ENCODE measurements at places on chromosomes 11 and 22.

- DNase-seq = peak; percentile 53
Observed at GRCh38 chr22:29394931-29395581, 6.7 kb upstream of the AP1B1 start.

DNA sequence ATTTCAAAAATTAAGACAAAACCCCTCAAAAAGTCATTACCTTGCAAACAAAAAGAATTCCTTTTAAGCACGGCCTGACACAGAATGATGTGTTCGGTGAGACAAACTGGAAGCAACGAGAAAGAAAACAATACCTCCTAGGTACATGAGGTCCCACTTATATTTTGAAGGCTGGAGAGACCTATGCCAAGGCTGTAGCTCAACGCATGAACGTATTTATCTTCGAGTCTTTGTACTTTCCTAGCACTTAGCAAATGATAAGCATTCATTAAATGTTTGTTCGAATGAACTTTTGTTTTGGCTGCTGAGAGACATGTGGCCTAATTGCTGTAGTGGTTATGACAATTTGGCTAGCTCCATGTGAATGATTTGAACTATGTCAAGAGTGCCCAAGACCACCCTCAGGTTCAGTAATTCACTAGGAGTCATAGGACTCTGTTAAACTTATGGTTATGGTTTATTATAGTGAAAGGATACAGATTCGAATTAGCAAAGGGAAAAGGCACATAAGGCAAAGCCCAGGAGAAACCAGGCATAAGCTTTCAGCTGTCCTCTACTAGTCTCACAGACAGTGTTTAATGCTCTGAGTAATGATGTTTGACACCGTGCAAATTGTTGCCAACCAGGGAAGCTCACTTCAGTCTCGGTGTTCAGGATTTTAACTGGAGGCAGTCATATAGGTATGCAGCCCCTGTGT, 26.0 kb upstream of the HORMAD2 start:
- DNase-seq = no peak

- DNase-seq = no peak
Observed at GRCh38 chr11:82901922-82902485, 468 bp downstream of the DDIAS start.

- DNase-seq = no peak
Observed at GRCh38 chr11:76181371-76181770, 24.9 kb downstream of the WNT11 start.

GRCh38 chr11:115605871-115606497, 101.8 kb upstream of the CADM1 start:
- DNase-seq = no peak

DNA sequence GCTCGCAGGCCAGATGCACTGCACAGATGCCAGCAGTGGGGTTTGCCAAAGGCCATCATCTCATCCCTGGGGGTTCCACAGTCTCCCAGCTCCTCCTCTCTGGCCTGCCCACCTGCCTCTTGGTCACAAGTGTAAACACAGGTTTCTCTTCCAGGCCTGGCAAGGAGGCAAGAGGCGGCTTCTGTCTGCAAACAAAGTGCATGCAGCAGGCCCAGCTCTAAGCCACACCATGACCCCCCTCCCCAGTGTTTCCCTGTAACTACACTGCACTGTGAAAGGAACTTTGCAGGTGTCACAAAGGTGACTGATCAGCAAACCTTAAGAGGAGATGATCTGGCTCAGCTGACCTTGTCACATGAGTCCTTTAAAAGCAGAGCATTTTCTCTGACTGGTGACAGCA, 26.2 kb upstream of the SHISAL1 start:
- no peak for DNase-seq

DNA sequence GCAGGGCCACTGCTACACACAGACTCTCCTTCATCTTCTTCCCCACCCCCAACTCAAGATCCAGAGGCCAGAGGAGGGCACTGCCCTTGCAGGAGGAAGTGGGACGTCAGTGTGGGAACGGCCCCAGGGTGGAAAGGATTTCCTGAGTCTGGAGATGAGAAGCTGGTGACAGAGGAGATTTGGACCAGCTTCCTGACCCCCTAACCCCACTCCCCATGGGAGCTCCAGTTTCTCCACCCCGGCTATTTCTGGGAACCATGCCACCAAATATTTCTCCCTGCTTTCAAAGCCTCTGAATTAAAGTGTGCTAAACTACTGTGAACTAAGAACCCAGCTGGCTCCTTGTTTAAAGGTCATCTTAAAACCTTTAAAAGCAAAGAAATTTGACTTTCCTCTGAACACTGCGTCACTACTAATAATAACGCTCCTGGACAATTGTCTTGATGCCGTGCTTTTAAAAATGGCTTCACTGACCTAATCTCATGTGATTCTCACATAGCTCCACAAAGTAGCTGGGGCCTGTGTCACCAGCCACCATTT, 46.6 kb downstream of the CWC15 start:
- no peak for DNase-seq

DNA sequence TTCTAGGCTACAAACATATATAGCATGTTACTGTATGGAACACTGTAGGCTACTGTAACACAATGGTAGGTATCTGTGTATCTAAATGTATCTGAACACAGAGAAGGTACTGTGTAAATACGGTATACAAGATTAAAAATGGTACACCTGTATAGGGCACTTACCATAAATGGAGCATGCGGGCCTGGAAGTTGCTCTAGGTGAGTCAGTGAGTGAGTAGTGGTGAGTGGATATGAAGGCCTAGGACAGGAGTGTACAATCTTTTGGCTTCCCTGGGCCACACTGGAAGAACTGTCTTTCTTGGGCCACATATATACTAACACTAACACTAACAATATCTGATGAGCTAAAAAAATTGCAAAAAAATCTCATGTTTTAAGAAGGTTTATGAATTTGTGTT, 21.4 kb downstream of the RNF141 start:
- DNase-seq = no peak

DNA sequence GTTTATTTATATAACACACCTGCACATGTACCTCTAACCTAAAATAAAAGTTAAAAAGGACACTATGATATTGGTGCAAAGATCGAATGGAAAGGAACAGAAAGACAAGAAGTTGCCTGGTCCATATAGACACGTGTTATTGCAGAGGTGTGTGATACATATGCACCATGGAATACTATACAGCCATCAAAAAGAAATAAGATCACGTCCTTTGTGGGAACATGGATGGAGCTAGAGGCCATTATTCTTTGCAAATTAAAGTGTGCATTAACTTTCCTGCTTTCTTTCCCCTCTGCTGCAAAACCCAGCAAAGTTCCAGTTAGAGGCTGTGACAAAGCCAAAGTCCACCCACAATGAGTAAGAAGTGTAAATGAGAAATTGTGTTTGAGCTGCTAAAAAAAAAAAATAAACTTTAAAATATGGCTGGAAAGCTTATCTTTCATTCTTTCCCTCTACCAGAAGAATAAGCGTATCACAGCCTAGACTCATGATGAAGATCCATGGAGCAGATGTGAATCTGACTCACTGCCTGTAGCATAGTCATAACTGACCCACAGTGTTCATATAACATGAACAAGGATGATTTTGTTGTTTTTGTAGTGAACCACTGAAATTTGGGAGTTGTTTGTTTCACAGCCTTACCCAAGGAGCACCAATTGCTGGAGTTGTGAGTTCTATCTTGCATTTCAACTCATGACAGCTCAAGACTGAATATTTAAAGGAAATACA, 9.6 kb downstream of the OR52K1 start:
- DNase-seq = no peak

DNA sequence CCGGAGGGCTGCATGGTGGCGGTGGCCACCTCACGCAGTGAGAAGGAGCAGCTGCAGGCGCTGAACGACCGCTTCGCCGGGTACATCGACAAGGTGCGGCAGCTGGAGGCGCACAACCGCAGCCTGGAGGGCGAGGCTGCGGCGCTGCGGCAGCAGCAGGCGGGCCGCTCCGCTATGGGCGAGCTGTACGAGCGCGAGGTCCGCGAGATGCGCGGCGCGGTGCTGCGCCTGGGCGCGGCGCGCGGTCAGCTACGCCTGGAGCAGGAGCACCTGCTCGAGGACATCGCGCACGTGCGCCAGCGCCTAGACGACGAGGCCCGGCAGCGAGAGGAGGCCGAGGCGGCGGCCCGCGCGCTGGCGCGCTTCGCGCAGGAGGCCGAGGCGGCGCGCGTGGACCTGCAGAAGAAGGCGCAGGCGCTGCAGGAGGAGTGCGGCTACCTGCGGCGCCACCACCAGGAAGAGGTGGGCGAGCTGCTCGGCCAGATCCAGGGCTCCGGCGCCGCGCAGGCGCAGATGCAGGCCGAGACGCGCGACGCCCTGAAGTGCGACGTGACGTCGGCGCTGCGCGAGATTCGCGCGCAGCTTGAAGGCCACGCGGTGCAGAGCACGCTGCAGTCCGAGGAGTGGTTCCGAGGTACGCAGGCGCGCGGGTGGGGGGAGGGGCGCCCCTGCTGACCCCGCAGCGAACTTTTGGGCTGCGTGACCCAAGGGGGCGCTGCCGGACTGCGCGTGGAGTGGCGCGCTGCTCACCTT, 670 bp downstream of the NEFH start:
- no peak for DNase-seq

DNA sequence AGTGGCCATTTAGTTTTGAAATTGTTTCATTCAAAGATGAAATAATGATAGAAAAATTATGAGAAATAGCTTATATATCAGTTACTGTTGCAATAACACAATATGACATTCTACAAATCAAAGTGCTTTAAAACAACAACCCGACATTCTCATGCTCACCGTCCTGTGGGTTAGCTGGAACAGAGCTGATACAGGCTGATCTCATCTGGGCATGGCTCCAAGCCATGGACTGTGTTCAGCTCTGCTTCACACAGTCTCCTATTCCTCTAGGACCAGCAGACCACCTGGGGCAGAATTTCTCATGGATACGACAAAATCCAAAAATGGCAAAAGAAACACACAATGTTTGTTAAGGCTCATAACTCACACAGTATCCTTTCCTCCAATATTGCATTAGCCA, 178.6 kb downstream of the CNTN5 start:
- DNase-seq = no peak

GRCh38 chr11:126060757-126061171, 1.9 kb downstream of the CDON start:
- DNase-seq = no peak

DNA sequence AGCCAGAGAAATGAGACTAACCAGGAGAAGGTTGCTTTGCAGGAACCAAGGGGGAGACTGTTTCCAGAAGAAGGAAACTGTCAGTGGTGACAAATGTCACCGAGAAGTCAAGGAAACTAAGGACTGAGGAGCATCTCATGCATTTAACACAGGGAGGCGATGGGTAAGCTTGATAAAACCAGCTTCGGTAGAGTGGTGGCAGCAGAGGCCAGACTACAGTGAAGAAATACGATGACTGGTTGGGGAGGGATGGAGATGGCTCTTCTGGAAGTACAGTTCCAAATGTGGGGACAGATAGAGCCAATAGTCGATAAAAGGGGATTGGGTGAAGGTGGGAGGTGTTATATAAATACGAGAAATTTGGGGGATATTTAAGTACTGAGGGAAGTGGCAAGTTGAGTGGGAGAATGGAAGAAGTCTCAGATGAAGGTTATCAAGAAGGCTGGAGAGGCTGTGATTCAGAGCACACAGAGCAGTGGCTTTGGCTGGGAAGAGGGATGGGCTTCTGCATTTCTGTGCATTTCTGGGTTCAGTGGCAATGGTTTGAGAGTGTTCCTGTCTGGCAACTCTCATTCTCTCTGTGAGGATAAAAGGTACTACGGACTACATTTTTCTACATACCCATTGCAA, 29.2 kb downstream of the SC5D start:
- no peak for DNase-seq

- no peak for DNase-seq
Observed at GRCh38 chr11:87304412-87304811, 266.7 kb downstream of the TMEM135 start.

DNA sequence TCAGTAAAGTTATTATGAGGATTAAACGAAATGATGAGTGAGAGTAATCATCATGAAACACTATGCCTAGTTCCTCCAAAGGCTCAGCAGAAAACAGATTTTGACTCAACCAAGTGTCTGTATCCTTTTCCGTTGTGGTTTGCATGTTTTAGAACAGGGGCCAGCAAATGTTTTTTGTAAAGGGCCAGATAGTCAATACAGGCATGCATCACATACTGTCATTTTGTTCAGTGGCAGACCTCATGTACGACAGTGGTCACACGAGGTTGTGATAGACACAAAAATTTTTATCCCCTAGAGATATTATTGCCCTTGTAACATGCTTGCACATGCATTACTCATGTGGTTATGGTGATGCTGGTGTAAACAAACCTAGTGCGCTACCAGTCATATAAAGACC, 81.9 kb upstream of the SLC25A18 start:
- no peak for DNase-seq

DNA sequence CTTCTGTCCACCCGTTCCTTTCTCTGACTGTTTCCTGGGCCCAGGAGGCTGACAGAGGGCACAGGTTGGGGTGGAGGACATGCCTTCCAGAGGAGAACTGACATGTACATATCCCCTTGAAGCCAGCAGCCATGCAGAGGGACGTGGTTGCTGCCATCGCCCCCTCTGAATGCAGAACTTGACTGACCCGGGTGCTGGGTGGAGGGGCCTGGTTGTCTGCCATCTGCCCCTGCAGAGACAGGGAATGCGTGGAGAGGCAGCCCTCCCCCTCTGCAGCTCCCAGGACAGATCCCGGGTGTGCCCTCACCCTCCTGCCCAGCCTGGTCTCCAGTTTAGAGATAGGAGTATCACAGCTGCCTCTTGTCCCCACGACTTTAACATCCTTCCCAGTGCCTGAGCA, 383.0 kb upstream of the B3GAT1 start:
- DNase-seq = no peak

DNA sequence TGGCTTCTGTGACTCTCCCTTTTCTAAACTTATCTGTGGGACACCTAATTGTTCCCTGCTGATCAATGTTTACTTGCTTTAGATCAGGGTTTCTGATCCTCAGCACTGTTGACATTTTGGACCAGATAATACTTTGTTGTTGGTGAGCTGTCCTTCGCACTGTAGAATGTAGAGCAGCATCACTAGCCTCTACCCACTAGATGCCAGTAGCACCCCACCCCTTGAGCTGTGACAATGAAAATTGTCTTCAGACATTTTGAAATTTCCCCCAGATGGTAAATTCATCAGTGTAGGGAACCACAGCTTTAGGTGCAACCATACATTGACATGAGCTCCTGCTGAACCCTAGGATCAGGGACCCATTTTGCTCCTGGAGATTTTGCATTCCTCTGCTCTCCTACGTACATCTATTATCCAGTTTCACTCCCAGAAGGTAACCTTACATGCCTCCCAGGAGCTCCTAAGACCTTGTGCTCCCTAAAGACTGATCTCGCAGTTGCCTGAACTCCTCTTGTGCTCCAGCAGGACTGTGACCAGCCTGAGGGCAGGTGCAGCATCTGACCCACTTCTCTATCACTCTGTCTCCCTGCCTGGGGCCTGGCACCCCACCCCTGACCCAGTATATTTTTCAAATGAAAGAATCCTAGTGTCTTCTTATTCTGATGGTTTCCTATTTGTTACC, 107.8 kb downstream of the FAR1 start:
- DNase-seq = peak; percentile 45

GRCh38 chr11:102306048-102306597, 11.2 kb upstream of the BIRC3 start:
- DNase-seq = no peak

Measured in stimulated activated CD8-positive, alpha-beta memory T cell treated with anti-CD3 and anti-CD28 coated beads, Interleukin-12 subunit alpha, Interleukin-12 subunit beta, amount 100 ng/mL, for 1 hour (primary cell).